ENCODE measurements at places on chromosomes 2 and 18.

DNA sequence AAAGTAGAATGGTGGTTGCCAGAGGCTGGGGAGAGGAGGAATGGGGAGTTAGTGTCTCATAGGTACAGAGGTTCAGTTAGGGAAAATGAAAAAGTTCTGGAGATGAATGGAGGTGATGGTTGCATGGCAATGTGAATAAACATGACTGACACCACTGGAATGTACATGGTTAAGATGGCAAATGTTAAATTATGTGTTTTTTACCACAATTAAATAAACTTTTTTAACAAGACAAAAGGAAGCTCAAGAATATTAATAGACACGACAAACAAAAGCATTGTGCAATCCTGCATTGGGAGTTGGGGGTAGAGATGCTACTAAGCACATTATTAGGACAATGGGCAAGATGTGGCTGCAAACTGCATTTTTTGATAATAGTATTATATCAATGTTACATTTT is 147.7 kb downstream of the TWIST2 start:
- DNase-seq = no peak

- DNase-seq = no peak
Measured at GRCh38 chr18:52963481-52963880, 623.5 kb downstream of the DCC start.

DNA sequence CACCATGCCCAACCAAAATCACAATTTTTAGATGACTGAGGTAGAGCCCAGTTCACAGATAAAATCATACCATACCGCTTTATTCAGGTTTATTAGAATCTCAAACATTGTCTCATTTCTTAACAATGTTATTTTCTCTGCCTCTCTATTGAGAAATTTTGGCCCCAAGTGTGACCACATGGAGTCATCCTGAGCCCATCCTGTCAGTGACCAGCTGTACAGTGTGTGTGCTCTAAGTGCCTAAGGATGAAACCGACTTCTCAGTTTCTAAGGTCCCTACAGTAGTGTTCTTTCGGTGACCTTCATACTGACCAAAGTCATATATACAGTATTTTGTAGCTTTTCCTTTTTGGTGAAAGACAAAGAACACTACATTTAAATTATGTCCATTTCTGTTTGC is 123.7 kb upstream of the MSTN start:
- no peak for DNase-seq

DNA sequence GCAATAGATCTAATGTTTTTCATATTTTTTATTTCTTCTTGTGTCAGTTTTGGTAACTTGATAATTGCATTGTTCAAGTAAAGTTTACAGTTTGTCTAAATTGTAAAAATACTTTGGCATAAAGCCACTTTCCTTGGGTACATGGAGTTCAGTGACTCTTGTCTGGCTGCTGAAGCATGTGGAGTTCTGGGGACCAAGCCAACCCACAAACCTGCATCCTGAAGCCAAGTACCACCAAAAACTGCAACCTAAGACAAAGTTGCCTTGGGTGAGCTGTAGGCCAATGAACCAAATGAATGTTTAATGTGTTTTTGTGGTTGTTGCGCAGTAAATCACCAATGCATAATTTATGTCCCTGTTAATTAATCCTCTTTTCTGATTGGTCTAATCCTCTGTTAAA is 872.6 kb downstream of the BCL11A start:
- no peak for DNase-seq

DNA sequence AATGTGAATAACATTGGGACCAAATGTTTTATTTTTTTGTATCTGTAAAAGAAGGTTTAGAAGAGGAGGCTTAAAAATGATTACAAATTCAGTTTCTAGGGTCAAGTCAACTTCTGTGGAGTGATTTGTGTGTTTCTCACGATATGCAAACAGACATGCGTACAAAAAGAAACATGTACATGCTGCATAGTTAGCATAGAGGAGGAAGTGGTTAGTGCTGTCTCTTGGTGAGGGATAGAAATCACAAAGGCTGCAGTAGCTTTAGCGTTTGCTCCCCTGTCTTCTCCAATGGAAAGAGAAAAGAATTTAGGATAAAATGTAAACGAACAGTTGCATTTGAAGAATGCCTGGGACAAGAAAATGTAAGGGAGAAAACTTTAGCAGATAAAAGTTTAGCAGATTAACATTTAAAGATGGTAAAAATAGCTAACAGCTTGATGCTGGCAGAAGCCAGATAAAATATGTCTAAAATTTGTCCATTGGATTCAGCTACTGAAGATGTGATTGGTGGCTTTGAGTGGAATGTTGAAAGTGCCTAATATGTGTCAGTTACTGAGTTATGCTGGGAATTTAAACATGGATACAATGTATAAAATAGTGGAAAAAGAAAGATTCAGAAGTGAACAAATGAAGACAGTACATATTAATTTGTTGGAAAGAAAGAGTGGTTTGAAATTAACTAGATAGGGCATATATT is 44.9 kb downstream of the MALT1 start:
- no peak for DNase-seq

DNA sequence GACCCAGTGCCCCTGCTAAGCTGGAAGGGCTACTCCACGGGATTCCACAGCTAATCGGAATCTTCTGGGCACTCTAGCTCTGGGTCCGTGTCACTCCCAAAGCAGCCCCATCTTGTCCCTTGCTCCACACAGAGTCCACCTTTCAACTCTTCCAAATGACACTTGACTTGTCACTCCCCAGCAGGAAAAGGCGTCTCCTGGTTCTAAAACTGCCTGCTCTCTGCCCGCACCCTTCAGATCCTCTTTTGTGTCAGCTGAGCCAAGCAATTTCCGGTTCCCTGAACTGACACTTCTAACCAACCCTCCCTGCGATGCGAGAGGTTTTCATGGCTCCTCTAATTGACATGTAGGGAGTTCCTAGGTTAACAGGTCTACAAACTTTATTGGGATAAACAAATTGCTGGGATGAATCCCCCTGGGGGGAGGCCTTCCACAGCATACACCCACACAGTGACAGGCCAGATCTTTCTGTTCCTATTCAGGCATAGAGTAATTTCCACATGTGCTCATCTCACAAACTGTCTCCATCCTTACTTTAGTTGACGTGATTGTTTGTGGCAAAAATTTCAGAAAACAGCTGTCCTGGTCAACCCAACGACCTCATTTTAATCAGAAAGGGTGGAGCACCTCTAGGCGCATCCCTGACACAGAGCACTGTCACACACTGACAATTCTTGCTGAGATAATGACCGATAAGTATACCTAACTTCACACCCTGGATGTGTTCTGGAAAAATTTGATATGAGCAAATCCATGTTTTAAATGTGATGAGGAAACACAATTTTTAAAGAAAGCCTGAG is 104.9 kb downstream of the RBMS1 start:
- DNase-seq = no peak

DNA sequence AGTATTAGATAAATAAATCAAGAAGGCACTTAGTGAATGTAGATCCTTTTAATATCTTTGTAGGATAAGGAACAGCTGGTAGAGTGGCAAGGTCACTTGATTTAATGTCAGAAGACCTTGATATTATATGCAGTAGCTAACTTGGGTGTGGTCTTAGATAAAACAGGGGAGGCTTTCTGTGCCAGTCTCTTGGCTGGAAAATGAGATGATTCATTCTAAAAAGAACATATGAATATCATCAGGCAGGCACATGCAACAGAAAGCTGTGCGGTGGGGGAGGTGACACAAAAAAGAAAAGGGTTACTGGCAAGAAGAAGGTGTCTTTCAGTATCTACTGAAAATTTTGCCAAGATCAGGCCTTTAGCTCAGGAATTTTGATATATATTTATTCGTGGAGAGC is 931.7 kb upstream of the CELF4 start:
- no peak for DNase-seq

- DNase-seq = no peak
Measured at GRCh38 chr2:190255676-190256075, 64.0 kb downstream of the HIBCH start.

- DNase-seq = no peak
Measured at GRCh38 chr18:54807303-54807702, 21.0 kb upstream of the RAB27B start.

DNA sequence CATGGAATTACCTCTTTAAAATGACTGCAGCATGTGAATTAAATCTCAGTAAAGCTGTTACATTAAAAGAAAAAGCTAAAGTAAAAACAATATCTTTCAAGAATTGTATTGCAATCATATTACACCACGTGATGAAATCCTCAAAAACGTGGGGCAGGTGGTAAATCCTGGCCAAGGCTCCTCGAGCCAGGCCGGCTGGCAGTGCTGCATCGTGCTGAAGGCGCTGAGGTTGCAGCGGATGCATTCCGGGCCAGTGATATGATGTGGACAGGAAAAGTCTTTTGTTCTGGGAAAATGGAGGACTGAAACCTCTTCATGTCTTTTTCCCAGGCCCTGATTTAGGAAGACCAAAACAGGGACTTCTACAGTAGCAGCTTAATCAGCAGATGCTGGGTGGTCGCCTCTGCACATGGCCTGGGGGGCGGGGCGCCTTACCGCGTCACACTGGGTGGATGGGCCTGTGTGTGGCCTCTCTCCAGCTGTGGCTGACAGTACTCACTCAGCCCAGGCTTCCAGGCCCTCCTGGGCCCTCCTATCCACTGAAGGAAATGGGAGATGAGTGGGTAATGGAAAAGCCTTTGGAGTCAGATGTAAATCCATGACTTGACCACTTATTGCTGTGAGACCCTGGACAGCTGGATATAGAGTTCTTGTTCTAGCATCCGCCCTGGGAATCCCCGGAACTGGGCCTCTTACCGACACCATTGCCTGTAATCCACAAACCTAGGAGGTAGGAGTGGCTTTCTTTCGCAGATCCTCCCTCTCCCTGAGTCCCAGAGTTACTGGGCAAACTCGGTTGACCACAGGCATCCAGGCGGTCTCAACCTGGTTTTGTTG is 45.1 kb downstream of the PROC start:
- DNase-seq = no peak

- DNase-seq = peak; percentile 86
Measured at GRCh38 chr2:134253117-134253704, 661 bp upstream of the MGAT5 start.

GRCh38 chr2:135840601-135841000 is 3.6 kb upstream of the LCT start:
- DNase-seq = no peak

- DNase-seq = no peak
Measured at GRCh38 chr2:79850912-79851311, 338.1 kb downstream of the CTNNA2 start.

GRCh38 chr2:240216167-240216566 is 75.7 kb upstream of the OTOS start:
- no peak for DNase-seq

DNA sequence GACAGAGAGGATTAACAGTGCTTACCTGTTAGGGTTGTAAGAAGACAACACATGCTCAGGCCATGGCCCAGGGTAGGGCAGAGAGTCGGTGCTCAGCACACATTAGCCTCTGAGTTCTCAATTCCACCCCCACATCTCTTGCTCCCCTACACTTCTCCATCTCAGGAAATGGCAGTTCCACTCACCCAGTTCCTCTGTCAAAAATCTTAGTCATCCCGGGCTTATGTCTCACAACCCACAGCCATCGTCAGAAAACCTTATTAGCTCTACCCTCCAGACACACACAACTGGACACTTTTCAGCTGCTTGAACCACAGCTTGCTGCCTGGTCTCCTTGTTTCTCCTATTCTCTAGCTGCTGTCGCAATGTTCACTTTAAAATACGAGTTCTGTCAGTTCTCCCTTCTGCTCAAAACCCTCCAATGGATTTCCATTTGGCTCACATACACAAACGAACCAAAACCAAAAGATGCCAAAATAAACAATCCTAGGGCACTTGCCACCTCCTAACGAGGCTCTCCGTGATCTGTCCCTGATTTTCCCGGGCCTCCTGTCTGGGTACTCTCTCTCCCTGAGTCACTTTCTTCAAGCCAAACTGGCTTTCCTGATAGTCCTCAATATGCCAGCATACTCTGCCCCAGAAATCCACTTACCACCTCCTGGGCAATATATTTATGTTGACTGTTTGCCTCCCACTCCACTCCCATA is 89.7 kb downstream of the KCTD1 start:
- DNase-seq = no peak

DNA sequence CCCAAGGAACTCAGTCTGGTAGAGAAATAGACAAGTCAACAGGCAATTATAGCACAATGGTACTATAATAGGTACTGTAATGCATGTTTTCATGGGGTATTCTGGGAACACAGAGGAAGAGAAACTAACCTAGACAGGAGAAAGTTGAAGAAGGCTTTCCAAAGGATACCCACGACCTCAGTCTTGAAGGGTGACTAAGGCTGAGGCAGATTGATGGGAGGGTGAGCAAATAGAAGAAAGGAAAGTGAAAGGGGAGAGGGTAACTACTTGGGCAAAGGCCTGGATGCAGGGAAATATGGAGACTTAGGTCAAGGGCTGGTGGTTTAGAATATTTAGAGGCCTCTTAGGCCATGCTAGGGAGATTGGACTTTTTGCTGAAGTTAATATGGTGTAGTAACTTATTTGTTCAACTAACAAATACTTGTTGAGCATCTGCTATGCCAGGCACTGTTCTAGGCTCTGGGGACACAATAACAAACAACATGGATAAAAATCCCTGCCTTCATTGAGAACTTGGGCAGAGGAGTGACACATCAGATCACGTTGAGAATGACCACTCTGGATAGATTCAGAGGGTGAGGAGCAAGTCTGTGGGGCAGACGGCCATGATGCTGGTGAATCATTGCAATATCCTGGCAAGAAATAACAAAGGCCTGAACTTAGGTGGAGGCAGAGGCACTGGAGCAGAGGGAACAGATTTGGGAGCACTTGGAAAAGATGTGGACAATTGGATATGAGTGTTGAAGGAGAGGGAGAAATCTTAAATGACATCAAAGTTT is 56.4 kb downstream of the PLB1 start:
- DNase-seq = no peak

Data from MM.1S (cell line).